ENCODE measurements at places on chromosomes 16 and 17.

DNA sequence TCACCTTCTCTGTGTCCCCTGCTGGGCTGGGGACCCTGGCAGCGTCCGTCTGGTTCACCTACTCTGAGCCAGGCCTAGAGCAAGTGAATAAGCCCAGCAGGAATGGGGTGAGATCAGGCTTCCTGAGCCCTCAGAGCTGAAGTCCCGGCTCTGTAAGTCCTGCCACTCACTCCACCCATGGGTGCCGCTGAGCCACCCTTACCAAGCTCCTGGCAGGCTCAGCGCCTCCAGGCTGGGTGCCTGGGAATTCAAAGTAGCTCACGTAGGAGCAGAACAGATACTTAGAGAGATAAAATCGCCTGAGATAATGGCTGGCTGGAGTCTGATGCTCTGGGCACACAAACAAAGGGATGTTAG lies 9.8 kb upstream of the LASP1NB start:
- DNase-seq: no peak

DNA sequence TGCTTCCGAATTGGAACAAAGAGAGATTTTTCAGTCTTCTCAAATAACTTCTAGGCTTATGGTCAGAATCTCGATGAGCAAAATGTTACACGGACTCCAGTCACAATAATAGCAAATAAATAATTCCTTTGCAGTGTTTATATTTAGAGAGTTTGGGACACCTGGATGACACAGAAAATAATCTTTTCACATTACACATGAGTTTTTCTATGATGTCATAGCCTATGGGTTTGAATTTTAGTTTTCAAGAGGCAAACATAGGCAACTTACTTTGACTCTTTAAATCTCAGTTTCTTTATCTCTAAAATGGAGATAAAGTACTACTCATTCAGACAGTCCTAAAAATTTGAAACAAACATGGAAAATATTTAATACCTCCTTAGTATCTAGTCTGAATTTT lies 372.0 kb downstream of the HAPSTR1 start:
- DNase-seq: no peak

GRCh38 chr17:70168977-70169708 lies at the start of gene KCNJ2:
Gene KCNJ2, plus strand, starts transcription at chr17:70169532. Its CDS starts 5,508 bp downstream, at chr17:70175040.
- DNase-seq: peak; percentile 12

DNA sequence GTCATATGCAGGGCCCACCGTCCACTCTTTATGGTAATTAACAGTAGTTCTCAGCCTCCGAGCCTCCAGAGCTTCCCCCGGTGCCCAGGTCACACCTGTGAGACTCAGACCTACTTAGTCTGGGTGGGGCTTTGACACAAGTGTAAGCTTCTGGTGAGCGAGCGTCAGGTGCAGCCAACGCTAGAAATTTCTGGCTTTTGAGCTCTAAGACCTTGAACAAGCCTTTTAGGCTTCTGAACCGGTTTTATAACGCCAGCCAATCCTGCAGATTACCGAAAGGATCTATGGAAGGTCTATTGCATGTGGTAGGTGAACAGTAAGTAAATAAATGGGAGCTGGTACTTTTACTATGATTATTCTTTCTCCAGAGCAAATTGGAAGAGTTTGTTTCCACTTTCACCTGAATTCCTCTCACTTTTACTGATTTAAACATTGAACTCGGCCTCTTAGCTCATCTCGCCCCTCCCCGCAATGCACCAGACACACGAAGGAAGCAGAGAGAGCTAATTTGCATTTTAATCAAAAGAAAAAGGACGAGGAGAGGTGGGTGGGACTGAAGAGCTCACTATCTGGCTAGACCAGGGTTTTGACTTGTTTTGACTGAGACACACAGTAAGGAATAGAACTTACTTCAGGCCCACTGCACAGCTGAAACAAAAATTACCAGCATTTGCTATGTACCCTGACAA lies 47.1 kb downstream of the ABAT start:
- DNase-seq: no peak

DNA sequence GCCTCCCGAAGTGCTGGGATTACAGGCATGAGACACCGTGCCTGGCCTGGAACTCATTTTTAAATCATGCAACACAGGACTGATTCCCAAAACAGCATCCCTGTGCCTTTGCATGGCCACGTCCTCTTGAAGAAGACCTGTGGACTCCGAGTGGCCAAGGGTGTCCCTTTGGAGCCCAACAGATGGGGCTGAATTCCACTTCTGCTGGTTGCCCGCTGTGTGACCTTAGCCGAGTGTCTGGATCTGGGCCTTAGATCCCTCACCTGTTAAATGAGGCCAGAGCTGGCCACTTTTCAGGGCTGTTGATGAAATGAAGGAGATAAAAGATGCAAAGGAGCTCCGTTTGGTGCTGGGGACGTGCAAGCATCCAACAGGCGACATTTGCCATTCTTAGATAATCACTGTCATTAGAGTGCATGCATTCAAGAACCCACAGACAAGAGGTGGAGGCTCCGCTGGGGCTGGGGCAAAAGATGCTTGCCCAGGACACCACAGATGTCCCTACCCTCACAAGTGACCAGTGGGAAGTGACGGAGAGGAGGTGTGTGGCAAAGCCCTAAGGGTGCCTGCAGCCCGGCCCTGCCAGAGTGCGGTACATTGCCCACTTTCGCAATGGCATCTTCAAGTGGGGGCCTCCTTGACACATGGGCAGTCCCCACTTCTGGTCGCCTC lies 354.1 kb upstream of the TNRC6C start:
- no peak for DNase-seq

DNA sequence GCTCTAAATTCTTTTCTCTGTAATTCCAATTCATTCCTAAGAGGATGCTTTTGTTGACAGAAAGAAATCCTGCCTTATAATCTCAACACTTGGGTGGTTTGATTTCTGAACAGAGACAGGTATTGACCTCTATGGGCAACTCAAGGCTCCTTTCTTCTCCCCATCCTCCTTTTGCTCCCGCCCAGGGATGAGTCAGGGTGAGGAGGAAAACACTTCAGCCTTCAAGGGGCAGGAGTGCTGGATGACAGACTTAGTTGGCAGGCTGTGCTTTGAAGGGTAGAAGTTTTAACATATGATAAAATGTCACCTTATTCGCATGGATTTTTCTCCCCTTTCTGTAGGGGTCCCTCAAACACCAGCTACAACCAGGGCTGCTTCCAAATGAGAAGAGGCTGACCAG lies 16.7 kb upstream of the TOM1L1 start:
- no peak for DNase-seq

DNA sequence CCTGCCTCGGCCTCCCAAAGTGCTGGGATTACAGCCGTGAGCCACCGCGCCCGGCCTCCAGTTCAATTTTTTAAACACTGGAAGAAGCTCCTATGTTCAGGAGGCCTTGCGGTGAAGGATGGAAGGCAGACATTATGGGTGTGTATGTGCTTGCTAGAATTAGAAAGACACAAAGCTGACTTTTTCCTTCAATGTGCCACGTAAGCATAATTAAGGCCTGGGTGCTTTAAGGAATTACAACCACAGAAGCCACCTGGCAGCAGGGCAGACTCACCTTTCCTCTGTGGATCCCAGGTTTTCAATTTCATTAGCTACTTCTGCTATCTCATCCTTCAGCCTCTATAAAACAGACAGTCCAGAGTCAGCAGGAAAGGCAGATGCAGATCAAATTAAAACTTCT lies 74.2 kb downstream of the CYTH1 start:
- no peak for DNase-seq

DNA sequence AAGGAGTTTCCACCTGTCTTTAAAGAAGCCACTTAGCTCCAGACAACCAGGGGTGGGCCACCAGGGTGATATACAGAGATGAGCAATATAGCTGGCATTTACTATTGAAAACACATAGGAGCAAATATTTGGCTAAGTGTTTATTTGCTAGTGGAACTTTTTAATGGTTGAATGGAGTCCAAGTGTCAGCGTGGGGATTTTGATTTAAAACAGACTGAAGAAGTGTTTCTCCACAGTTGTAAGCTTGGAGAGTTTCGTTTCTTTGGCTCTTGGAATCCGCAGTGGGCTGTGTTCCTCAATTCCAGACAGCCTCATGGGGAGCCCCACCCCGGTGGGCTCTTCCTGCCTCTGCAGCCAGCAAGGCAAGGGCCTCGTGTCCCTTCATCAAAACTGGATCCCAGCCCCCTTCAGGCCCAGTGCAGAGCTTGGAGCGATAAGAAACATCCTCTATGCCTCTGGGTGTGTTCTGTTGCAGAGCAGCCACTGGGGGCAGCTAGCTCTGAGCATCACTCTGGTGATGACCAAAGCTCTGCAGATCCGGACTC lies 36.1 kb downstream of the NOG start:
- DNase-seq: peak; percentile 5

DNA sequence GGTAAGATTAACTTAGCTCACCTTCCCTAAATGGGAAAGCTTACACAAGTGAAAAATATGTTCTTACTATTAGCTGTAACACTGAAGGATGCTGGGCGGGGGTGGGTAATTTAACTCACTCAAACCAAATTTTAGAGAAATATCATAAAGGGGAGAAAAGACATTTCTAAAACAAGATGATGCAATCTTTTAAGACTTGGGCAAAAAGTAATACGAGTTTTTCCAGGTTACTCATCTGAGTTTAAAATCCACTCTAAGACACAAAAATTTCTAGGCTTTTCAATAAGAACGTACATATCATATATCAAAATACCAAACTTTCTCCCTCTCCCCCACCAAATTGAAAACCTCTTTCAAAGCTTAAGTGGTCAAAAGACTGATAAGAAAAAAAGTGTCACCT lies 228.8 kb downstream of the CEP112 start:
- no peak for DNase-seq

- DNase-seq: peak; percentile 22
These were observed 374.0 kb upstream of the ASIC2 start for GRCh38 chr17:33667052-33667509.

- no peak for DNase-seq
These were observed 2.0 kb upstream of the RAP1GAP2 start for GRCh38 chr17:2794111-2794803.

- no peak for DNase-seq
These were observed 2.1 kb upstream of the PVALEF start for GRCh38 chr17:81163051-81163695.

DNA sequence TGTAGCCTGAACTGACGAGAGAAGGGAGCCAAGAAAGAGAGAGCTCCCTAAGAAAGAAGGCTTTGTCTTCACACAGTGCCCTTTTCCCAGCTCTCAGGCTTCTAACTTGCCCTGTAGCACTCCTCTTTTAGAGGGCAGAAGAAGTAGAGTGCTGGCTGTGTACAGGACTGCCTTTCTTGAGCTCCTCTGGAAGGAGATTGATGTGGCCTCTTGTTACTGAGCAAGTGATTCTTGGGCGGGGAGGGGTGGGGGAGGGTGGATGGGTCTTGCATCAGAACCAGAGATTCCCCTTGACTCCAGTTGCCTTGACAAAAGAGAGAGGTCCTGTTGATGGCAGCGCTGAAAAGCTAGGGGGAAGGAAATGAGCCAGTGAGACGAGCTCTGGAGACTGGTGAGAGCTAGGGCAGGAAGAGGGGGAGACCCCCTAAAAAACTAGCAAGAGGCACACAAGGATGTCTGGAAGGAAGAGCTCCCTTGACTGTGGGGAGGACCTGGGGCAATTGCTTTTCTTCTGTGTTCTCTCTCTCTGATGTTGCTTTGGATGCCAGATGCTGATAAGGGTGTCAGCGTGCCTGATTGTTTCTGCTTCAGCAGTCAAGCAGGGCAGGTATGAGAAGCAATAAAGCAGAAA lies 18.4 kb downstream of the GPR179 start:
- no peak for DNase-seq

DNA sequence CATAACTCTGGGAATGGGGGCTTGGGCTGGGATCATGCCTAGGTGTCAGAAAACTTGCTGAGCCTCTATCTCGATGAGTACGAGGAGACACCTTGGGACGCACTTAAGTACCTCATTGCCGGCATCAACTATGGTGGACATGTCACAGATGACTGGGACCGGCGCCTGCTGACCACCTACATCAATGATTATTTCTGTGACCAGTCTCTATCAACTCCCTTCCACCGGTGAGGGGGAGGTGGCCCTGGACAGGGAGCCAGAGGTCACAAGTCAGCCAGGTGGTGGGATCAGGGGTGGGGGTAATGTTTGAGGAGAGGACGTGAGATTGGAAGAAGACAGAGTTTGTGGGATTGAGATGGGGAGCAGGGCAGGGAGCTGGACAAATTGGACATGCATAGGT lies 3.4 kb upstream of the KDM6B start:
- DNase-seq: no peak

DNA sequence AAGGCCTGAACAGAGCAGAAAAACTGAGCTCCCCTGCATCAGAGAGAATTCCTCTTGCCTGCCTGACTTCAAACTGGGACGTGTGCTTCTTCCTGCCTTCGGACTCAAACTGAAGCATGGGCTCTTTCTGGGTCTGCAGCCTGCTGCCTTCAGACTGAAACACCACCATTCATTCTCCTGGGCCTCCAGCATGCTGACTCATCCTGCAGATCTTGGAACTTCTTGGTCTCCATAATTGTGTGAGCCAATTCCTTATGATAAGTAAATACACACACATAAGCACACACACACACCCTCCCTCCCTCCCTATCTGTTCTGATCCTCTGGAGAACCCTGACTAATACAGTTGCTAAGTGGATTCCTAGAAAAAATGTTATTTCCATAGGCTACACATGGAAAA lies 874.3 kb upstream of the EEF2KMT start:
- DNase-seq: no peak

GRCh38 chr16:50573947-50574744 lies 25.9 kb downstream of the NKD1 start:
- no peak for DNase-seq

GRCh38 chr16:10938796-10939648 lies 3.2 kb downstream of the DEXI start:
- DNase-seq: no peak

DNA sequence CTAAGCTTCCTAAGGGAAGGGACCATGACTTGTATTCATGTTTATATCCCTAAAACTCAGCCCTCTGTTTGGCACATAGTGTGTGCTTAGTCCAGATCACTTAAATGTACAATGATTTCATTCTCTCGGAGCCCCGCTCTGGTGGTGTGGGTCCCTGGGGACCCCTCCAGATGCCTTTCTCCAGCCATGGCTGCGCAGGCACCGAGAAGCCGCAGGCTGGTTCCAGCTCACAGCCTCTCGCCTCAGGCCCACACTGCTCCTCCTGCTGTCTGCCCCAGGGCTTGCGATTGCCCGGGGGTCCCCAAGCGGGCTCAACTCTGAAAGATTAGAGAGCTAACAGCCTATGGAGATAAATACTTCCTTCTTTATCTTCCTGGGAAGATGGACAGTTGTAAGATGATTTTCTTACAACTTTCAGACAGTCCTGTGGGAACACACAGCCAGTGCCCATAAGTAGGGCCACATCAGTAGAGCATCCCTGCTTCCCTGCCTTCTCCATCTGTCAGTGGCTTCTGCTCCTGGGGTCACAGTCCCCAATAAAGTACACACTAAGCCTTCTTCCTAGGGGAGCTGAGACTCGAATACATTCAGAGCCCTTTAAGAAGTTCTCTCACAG lies 66.2 kb downstream of the CENPV start:
- DNase-seq: no peak

DNA sequence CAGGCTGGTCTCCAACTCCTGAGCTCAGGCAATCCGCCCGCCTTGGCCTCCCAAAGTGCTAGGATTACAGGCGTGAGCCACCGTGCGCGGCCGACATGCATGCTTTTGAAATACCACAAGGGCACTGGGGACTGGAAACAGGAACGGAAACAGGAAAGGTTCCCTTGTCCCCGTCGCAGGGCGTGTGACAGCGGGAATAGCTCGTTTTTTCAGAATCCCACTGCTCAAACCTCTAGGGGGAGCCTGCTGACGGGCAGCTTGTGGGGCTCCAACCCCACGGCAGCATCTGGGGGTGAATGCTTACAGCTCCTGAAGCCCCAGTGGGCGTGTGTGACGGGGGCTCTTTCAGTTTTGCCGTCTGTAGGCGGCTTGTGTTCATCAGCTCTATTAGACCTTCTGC lies 18.8 kb upstream of the ASGR2 start:
- DNase-seq: peak; percentile 28
